ENCODE measurements at places on chromosomes 1 and 21.

DNA sequence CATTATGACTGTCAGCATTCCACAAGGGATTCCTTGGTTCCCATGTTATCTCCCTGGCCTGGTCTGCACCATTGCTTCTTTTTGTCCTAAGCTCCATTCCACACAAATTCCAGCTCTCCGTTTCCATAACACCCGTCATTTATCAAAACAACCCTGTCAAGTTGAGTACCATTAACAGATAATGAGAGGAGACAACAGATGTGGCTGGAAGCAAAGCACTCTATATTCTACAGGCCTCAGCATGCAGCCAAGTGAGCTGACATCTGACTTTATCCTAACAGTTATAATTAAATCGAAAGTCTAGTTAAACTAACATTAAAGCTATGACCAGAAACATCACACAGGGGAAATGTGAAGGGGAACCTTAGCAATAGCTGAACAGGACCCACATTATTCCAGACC, 110.4 kb downstream of the RERE start:
- no peak for DNase-seq

DNA sequence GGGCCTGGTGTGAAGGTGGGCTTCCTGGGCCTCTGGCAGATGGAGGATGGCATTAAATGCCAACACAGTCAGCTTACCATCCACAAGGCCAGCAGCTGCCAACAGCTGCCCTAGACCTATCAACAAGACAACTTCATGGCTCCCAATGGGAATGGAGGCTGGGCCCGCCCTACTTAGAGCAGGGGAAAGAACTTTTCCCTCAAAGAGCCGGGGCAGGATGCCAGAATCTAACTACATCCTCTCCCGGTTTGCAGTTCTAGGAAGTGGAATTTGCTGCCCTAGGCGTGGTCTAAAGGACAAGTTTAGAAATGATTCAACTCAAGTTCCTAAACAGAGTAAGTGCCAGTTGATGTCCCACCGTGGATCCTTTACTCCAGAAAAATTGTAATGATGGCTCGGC, 13.1 kb downstream of the ICMT start:
- DNase-seq, result no peak

DNA sequence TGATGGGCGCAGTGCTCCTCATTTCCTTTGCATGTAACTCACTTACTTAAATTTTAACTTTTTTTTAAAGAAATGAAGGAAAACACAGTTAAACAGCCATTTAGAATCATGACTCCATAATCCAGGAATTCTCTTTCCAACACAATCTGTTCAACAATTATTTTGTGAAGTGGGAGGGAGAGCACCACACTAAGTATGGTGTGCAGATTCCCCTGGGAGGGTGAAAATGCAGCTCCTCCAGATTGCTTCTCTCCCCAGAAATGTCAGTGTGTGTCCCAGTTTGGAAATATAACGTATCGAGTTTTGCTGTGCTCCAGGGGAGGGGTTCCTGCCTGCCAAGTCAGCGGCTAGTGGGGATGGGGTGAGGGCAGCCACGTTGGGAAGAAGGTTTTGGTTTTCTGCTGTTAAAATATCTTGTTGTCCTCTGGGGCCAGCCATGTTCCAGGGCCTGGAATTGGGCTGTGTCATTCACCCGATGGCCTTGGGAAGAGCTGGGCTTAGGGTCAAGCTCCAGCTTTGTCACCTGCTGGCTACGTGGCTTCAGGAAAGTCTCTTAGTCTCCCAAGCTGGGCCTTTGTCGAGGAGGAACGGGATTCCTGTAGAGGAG, 17.3 kb upstream of the DISP3 start:
- no peak for DNase-seq

DNA sequence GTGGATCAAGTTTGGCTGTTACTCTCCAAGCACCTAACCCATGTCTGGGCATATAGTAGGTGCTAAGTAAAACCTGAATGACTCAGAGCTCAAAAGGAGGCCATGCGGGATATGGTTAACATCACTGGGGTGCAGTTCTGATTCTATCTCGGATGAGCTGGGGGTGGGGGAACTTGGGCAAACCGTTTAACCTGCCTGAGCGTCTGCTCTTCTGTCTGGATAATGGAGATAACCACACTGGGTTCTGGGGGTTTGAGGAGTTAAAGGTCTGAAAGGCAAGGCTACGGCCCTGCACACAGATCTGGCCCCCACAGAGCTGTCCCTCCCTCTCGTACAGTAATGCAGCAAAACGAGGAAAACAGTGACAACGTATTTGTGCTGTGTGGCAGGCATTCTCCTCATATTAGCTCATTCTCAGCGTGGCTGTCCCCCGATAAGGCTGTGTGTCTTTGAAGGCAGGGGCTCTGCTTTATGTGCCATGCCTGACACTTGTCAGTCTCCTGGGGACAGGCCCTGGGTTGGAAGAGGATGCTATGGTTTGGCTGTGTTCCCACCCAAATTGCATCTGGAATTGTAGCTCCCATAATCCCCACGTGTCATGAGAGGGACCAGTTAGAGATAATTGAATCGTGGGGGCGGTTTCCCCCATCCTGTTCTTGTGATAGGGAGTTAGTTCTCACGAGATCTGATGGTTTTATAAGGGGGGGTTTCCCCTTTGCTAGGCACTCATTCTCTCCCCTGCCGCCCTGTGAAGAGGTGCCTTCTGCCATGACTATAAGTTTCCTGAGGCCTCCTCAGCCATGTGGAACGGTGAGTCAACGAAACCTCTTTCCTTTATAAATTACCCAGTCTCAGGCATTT, 6.8 kb upstream of the ALDH4A1 start:
- DNase-seq, result no peak

Data from HL-60 (cell line).